NCI-H1694 (cell line): ENCODE measurements at places on chromosomes 1 and 21.

DNA sequence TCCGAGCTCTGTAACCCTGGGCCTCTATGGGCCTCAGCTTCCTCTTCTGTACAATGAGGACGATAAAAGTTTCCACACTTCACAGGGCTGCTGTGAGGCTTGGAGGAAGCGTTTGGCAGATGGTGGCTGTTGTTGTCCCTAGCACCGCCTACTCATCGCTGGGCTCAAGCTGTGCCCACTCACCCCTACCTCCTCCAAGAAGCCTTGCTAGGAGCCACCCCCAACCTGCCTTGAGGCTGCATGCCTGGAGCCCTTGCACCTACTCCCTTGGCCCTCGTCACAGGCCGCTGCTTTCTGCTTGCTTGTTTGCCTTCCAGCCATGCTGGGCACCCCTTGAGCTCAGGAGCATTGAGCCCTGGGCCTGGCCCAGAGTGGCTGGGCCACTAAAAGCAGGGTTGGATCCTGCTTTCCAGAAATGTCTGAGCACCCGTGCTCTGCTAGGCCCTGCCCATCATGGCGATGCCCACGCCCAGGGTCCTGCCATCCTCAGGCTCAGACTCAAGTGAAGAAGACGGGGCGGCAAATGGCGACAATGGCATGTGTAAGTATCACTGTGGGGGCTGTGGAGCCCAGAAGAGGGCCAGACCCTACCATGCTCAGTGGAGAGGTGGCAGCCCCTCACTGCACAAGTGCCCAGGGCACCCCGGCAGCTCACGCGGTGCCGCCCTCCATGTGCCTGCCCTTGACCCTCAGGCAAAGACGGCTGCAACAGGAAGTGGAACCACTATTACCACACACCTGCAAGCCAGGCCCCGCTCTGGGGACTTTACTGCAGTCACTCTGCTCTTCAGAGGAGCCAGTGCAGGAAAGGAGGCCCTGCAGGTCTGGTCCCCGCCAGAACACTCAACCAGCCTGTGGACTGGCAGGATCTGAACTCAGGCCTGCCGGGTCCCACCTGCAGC, 9.5 kb downstream of the SH3BGRL3 start:
- no peak for DNase-seq

- DNase-seq = no peak
Observed at GRCh38 chr1:21622466-21623315, 46.5 kb downstream of the RAP1GAP start.

GRCh38 chr1:182855911-182856310, 16.8 kb downstream of the DHX9 start:
- no peak for DNase-seq

GRCh38 chr1:234108921-234109320, 204.4 kb downstream of the SLC35F3 start:
- no peak for DNase-seq

DNA sequence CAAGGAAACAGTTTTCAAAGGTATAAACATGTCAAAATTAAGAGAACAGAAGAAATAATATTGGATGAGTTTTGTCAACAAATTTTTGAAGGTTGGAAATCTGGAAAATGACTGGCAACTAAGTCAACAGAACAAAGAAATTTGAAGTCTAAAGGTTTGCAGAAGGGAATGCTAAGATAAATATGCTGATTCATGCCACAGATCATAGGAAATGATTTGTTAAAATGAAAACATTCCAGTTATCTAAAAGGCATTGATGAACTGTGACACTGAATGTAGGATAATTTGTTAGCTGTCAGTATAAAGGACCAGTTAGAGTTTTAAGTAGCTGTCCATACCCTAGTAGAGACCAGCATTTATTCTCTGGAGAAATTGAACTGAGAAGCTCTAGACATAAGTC, 157.9 kb upstream of the CHRM3 start:
- DNase-seq = no peak

DNA sequence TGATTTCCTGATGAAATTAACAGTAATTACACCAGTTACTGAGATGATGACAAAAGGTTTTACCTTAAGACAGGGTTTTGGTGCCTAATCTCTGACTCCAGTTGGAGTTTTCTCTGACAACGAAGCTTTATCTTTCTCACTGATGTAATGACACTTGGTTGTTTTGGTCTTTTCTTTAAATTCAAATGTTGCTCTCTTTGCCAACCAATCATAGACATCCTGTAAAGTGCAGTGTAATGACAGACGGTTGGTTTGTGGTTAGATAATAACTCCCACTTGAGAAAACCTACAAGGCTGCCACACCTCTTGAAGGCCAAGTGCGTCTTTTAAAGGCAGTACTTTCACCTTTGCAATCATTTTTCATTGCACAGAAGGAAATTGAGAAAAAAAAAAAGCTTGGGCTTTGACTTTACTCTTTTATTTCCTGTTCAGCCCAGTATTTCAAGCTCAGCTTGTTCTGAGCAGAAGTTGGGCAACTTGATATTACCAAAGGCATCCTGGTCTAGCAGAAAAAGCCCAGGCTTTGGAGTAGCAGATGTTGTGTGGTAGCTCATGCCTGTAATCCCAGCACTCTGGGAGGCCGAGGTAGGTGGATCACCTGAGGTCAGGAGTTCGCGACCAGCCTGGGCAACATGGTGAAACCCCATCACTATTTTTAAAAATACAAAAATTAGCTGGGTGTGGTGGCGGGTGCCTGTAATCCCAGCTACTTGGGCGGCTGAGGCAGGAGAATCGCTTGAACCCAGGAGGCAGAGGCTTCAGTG, 14.9 kb downstream of the PDIK1L start:
- DNase-seq = no peak

GRCh38 chr1:172220376-172220775, 200.1 kb upstream of the C1orf105 start:
- no peak for DNase-seq

DNA sequence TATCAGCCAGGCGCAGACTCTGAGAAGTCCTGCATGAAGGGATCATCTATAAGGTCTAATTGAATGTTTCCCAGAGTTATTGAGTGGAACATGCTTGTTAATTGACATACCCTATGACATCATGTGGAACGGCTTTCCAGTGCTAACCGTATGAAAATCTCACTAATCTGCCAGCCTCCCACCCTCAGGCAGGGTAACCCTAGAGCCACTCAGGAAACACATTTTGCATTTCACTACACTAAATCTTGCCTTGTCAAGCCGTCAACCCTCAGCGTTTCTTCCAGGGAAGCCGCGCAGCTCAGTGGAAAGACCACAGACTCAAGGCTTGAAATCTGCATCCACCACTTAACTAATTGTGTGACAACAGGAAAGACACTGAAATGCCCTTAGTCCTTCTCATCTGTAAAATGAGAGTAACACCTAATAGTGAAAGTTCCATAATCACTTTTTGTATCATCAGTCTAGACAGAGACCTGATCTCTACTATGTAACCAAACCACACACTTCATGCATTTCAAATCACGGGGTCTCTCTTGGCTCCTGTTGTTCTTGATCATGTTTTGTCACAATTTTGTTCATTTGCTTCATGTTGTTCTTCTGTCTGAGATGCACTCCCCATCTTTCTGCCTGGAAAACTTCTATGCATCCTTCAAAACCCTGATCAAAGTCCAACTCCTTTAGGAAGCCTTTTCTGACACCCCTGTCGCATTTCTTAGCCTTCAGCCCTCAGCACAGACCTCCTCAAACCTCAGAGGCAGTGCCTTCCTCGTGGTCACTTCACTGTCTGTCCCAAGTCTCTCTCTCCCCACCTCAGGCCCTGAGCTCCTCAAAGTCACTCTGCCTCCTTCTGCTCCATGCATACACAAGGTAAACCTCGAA, 246.5 kb downstream of the TOMM20 start:
- DNase-seq = no peak

GRCh38 chr1:66652556-66652955, 99.7 kb upstream of the DYNLT5 start:
- no peak for DNase-seq

- no peak for DNase-seq
Observed at GRCh38 chr1:100358210-100358609, 5.9 kb downstream of the CDC14A start.

DNA sequence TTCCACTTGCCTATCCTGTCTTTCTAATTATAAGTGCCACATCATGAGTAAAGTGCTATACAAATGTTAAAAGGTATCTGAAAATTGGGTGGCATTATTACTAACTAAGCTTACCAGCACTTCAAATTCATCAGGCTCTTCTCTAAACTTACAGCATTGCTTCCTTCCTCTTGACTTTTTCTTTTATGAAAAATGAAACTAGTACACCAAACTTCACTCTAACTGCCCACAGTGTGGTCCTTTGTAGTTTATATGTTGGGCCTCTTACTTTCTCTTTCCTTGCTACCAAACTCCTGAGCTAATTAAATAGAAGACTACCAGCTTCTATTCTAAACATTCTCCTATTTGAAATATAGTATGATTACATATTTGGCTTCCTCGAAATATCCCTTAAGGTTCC, 81.8 kb downstream of the NOTCH2 start:
- no peak for DNase-seq
